ENCODE measurements at places on chromosomes 5 and 9.

DNA sequence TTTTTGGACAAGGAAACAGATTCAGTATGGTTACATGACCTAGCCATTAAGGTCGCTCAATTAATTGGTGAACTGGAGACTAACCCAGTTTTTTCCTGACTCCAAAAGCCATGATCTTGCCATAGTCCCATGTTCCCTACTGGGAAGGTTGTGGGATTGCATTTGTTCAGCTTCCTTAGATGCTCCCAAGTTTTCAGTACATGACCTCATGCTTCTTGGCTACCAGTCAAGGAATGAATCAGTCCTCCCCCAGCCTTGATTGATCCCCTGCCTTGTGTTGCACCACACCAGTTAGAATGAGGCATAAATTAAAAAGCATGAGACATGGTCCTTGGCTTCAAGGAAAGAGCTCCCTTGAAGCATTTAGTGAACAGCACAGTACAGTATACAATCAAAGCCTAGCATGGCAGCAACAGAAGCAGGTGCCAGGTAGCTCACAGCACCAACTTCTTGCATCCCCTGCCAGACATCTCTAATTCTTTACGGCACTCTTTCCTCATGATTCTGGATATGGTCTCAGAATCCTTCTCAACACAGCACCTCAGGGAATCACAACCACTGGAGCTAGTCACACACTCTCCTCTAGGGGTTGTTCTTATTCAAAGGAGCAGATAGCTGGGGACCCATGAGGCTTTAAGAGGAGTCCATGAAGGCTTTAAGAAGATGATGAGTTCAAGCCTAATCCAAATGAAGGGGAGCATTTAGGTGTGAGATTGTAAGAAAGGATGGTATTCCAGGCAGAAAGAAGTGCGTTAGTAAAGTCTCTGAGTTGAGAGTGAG, 295.5 kb upstream of the CLINT1 start:
- DNase-seq = no peak

DNA sequence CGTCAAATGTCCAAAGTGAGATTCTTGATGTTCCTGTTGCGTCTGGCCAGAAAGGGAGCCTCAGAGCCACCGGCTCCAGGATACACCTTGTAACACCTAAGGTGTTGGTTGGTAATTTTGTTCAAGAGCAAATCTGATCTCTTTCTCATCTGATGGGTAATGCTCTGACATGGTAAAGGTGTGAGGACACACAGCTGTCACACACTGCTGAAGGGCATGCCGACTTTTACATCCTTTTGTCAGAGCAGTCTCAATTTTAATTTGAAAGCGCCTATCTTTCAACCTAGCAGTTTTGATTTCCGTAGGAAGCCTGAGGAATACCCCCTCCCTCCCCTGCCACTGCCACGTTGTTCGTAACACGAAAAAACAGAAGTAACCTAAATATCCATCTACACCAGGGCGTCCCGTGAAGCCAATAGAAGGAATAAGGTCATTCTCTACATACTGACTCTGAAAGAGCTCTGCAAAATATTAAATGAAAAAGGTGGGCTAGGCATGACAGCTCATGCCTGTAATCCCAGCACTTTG, 57.4 kb downstream of the TSTD2 start:
- DNase-seq = no peak

- no peak for DNase-seq
Observed at GRCh38 chr9:68705531-68706362, 707 bp downstream of the PIP5K1B start.

GRCh38 chr9:31034311-31034710, 1350.1 kb upstream of the ACO1 start:
- no peak for DNase-seq

DNA sequence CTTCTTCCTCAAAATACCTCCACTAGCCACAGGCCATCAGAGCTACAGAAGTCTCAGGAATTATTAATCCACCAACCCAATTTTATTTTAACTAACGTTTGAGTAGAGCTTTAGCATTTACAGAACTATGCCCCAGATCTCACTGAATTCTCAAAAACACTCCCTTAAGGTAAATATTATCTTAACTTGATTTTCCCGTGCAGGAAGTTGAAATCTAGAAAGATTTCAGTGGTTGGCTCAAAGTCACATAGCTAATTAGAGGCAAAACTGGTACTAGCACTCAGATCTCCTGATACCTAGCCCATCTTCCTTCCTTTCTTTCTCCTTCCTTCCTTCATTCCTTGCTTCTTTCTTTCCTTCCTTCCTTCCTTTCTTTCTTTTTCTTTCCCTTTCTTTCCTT, 298.3 kb downstream of the ENC1 start:
- DNase-seq = no peak

DNA sequence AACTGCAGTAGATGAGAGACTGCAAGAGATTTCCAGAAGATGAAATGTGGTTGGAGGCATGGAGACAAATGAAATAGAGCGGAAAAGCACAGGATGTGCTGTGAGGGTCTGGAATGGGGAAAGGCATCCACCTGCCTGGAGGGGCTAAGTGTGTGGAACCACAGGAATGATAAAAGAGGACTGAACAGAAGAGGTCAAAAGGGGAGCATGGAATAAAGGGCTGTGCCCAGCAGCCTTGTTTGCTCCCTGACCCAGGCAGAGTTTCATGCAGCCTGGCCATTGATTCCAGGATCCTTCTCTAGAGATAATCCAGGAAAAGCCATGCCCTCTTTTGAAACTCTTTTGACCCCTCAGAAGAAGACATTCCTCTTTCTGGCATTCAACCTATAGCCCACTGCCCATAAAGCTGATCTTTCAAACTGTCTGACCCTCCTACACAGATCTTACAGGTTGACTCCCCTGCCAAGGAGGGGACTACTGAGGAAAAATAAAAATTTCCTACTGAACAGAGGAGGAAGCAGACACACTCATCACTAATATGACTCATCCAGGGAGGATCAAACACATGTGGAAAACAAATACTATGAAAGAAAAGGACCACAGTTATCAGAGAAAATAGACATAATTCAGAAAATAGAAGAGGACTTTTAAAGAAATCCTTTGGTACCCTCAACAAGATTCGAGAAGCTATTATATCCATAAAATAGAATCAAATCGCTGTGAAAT, 273.5 kb upstream of the PCSK5 start:
- no peak for DNase-seq

DNA sequence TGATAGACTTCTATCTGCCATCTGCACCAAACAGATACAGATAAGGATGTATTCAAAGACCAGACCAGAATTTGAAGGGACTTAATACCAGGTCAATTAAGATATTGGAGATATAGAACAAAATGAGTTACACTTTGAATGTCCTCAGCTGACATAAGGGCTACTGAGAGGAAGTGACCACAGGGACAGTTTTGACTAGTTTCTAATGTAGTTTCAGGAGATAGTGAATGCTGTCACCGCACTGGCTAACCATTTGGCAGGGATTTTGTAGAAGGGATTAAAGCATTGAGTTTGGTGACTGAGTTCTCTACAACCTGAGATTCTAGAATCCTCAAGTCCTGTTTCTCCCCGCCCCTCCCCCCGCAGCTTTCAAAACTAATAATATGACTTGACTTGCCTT, 22.7 kb downstream of the CCNH start:
- DNase-seq = no peak

- DNase-seq = no peak
Observed at GRCh38 chr9:16337322-16338029, 533.0 kb downstream of the BNC2 start.

GRCh38 chr9:101536351-101536750, 2.7 kb downstream of the RNF20 start:
- DNase-seq = no peak
